NCI-H1417 treated with DMSO at 0.1 percent for 48 hours (cell line): ENCODE measurements at places on chromosomes 5 and 9.

GRCh38 chr5:168885324-168886120 lies 306.4 kb upstream of the PANK3 start:
- no peak for DNase-seq

DNA sequence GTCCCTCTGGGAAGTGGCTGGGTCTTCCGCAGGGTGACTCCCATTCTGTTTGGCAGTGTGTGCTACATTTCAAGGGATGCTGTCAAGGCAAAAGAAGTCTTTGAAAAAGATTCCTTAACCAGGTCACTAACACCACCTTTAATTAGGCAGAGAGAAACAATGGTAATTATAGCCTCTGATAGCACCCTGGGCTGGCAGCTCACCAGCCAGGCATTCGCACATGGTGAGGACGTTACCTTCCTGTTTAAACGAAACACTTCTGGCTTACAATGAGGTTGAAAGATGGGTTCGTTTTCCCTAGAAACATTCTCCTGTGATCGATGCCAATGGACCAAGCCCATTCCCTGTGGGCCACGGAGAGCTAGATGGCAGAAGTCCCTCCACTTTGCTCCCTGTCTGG lies 230.1 kb upstream of the PANK3 start:
- no peak for DNase-seq

- no peak for DNase-seq
Observed at GRCh38 chr9:98502976-98503325, 205.8 kb downstream of the GABBR2 start.

- no peak for DNase-seq
Observed at GRCh38 chr5:98519571-98519970, 253.9 kb upstream of the RGMB start.

GRCh38 chr5:117551236-117551635 lies 976.6 kb upstream of the SEMA6A start:
- no peak for DNase-seq
